Right atrium auricular region (tissue), 2 donors: ENCODE measurements at places on chromosomes 6 and 20.

- DNase-seq, result no peak
Observed at GRCh38 chr6:85348643-85349042, 101.2 kb upstream of the NT5E start.

DNA sequence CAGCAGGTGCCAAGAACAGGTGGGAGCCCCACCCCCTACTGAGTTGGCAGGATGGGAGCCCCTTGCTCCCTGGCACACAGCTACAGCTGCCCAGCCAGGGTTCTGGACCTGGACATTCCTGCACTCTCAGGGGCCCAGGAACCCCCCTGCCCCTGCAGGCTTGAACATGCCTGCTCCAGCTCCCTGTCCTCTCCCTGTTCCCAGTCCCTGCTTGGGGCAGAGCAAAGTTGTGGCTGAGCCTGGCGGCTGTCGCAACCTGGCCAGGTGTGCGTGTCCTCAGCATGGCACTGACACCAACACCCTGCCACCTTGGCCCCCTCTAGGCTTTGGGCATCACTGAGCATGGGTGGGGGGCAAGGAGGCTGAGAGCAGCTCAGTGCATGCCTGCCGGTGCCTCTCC, 491.2 kb upstream of the NOX3 start:
- DNase-seq, result no peak

GRCh38 chr20:325045-325888, at the start of gene SOX12:
SOX12 (plus strand) TSS chr20:325552; CDS start chr20:325925, 373 bp downstream.
- peak; percentile 97 for DNase-seq

DNA sequence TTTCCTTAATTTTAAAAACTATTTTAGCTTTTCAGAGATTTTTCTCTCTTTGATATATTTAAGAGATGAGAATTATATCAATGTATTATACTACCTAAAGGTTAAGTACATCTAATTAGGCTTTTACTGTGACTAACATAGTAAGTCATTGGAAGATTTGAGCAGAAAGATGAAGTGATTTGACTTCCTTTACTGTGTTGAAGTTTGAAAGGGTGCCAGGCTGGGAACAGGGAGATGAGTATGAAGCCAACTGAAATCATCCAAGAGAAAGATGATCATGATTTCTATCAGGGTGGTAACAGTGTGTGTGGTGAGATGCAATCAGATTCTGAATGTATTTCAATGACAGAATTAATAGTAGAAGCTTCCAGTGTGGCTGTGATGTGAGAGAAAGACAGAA, 87.3 kb downstream of the TRDN start:
- DNase-seq, result no peak

DNA sequence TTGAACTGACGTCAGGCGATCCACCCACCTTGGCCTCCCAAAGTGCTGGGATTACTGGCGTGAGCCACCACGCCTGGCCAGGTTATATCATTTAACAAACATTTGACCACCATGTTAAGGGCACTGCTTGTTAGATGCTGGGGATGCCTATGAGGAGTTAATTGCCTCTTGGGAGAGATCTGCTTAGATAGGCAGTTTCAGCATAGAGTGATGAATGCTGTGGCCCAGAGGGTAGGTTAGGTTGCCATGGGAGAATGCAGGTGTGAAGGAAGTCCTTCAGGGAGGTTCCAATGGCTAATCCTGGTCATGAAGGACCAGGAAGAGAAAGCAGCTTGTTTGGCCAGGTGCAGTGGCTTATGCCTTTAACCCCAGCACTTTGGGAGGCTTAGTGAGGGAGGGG, 17.0 kb downstream of the PHF20 start:
- no peak for DNase-seq

GRCh38 chr6:43088654-43089056, 12.5 kb downstream of the PTK7 start:
- DNase-seq, result no peak

DNA sequence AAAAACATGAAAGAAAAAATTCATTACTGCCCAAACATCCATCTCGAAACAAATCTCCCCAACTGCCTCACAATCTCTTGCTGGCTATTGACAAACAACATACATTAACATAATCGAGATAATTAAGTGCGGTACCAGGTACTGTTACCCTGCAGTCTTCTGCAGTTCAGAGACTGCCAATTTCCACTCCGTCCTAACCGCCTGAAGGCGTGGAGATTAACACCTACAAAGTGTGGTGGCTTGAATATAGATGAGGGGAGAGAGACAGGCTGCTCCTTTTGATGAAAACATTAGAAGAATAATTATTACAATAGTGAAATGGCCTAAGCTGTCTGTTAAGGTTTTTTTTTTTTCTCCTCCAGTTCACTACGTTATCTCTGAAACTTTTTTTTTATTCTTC, 258.9 kb upstream of the SOX4 start:
- no peak for DNase-seq
